Right renal pelvis (tissue), 4 donors: ENCODE measurements at places on chromosomes 1 and 21. TPM values are rescaled to one million over a fixed set of nuclear protein-coding genes. Genes with fewer than 3 reads are reported as not detected.

The PHACTR4 gene
- polyA plus RNA-seq = 70.8 TPM

The SEMA6C gene
- polyA plus RNA-seq = 24.1 TPM

The HES2 gene
- 0.73 TPM for polyA plus RNA-seq

The PHC2 gene
- 115 TPM for polyA plus RNA-seq

The SLC35F3 gene
- 0.80 TPM for polyA plus RNA-seq

DNA sequence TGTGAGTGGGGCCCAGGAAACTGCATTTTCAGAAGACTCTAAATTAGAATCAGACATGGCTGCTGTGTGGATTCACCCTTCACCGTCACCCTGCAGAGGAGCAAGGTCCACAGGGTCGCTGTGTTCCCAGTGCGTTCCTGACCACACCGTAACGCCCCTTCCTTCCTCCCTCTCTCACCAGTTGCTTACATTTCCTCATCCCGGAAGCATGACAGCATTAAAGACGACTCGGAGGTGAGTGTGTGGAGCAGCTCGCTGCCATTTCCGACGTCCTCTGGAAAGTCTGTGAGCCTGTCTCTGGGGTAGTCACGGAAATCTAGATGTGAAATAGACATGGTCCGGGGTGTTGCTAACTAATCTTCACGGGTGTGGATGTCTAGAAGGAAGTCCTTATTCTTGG, 45.9 kb downstream of the FAAP20 start:
- DNase-seq = no peak

- no peak for DNase-seq
Measured at GRCh38 chr1:96309783-96310182, 411.8 kb upstream of the PTBP2 start.

DNA sequence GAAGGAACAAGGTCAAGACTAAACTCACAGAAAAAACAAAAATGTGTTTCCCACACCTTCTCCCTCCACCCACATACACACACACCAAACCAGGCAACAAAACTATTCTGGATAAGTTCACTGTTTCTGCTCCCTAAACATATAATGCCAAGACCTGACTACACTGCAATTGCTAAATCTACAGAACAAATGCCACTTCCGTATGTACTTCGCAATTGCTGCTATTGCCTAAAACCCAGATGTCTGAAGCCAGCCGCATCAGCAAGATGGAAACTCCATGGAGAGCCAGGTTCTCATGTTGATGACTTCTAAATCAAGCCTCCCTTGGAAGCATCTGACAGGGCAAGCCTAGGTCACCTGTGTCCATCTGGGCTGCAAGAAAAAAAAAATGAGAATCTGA, 8.3 kb upstream of the AIM2 start:
- DNase-seq = no peak

- DNase-seq = no peak
Measured at GRCh38 chr1:63784489-63785390, 10.9 kb downstream of the ROR1 start.

GRCh38 chr1:248702714-248703113, at the start of gene OR14I1:
OR14I1 (minus strand) TSS chr1:248702766.
- no peak for DNase-seq

DNA sequence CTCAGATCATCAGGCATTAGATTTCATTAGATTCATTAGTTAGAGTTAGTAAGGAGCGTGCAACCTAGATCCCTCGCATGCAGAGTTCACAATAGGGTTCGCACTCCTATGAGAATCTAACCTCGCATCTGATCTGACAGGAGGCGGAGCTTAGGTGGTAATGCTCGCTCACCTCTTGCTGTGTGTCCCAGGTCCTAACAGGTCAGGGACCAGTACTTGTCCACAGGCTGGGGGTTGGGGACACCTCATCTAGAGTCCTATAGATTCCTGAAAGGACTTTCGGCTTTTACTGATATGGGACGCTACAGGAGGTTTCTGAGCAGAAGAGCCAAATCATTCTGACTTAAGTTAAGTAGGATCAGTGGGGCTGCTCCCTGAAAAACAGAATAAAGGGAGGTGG, 91.4 kb downstream of the AKT3 start:
- no peak for DNase-seq
